T-helper 2 cell treated with Interferon-gamma antibody and Interleukin-4, amounts not matched to agents 5 μg/mL and 100 μg/mL, for 36 hours (primary cell): ENCODE measurements at places on chromosomes 5 and 9.

DNA sequence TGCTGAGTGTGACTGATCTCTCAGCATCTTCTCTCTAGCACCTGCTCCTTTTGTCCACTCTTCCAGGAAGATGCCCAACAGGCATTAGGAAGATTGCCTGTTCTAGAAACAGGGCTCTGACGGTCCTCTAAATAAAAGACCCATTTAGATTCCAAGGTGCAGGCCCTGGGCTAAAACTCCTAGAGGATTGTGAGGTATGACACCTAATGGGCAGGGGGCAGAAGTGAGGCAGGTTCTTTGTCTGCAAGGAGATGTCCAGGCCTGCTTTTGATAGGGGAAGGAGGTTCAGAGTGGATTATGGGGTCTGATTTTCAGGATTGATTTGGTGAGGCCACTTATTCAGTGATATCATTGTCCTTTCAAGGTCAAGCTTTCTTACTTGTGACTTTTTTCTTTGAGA is 140.8 kb upstream of the TRPC7 start:
- DNase-seq, result no peak

GRCh38 chr9:133235549-133236222 is 26.6 kb upstream of the OBP2B start:
- no peak for DNase-seq

DNA sequence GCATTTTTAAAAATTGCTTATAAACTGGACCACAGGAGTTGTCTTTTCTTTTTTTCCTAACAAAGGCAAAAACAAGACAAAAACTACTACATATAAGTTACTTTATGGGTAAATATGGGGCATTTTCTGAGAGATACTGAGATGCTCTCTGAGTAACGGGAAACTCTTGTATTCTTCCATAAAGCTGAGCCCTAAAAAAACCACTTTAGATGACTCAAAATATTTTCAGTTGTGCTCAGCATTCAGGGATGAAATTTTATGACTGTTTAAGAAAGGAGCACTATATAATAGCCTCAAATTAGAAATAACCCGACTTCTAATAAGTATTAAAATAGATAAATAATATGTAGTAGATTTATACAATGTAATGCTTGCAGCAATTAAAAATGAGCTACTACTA is 644.5 kb downstream of the KCTD16 start:
- no peak for DNase-seq

DNA sequence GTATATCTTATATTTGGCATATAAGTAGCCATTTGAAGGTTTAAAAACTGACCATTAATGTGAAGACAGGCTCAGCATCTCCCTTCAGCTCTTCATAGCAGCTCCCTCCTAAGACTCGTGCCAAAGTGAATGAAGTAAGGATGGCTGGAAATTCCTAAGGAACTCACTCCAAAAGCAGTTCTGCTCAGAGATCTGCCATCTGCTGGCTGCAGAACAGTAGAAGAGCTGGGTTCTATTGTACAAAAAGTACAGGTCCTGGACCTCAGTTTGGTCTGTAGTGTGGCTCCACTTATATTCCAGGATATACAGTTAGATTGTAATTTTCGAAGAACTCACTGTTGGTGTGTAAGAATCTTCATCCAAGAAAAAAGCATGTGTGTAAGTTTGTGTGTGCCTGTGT is 104.9 kb upstream of the RUSC2 start:
- no peak for DNase-seq

DNA sequence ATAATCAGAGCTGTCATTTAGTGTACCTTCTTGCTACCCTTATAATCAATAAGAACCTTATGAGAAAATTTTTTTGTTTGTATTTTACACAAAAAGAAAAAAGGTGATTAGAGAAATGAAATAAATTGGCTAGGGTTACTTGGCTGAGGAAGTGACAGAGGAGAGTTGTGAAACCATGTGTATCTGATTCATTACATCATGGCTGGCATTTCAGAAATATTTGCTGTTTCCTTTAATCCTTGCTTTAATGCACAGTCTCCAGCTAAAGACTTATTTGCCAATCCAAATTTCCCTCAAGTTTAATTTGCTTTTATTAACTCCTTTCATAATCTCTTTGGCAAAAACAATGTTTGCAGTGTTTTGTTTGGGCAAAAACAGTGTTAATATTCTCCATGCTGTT is 543.1 kb downstream of the KIF4B start:
- no peak for DNase-seq

DNA sequence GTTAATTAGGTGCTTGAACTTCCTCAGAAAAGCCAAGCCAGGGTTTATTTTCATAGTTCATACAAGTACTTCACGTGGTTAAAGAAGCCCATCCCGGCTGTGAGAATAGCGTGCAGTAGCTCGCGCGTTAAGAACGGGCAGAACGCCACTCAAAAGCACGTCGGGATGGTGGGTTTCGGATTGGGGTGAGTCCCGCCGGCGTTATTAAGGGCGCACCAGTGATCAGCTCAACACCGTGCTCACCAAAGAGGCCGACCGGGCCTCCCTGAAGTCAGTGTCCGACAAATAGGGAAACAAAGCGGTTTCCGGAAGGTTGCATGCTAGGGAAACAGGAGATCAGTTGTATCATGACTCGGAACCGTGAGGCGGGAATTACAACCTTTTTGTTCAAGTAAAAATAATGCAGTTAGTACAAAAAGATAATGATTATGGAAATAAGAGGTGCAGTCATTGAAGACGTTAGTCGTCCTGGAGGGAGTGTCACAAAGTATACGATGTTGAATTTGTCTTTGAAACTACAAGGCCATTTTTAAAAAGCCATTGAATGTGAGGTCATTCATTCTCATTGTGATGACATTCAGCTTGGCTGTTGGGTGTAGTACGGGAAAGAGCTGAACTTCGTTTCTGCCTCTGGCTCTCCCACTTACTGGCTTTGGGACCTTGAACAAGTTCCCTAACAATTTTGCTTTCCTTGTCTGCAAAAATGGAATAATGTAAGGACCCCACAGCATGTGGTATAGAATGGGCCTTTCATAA is 992 bp downstream of the SETD9 start:
- no peak for DNase-seq
